ENCODE measurements at places on chromosomes 3 and 15. TPM values are rescaled to one million over a fixed set of nuclear protein-coding genes. Genes with fewer than 3 reads are reported as not detected.

Gene PLIN1
- total RNA-seq, result 0.33 TPM

Gene LRRIQ4
- total RNA-seq, result under 0.01 TPM

Gene TEX55
- not detected for total RNA-seq

Gene CCR1
- total RNA-seq, result not detected

Gene SI
- not detected for total RNA-seq

Gene ARHGEF26
- total RNA-seq, result 23.9 TPM

Gene ACAN
- total RNA-seq, result under 0.01 TPM

Gene CHMP2B
- 30.6 TPM for total RNA-seq

Gene SLC12A1
- total RNA-seq, result not detected

Gene RCN2
- total RNA-seq, result 56.9 TPM

Gene FEZF2
- total RNA-seq, result not detected

Gene TMCO5A
- not detected for total RNA-seq

Gene ACKR2
- total RNA-seq, result 83.1 TPM

Gene CADM2
- total RNA-seq, result 9.3 TPM

Gene AHSG
- total RNA-seq, result not detected

Gene SPINK8
- total RNA-seq, result not detected

Gene C3orf33
- total RNA-seq, result 0.98 TPM

Data from placental epithelial cell (primary cell).